Keratinocyte (primary cell): ENCODE measurements at places on chromosomes 13 and 19.

- no peak for DNase-seq
Measured at GRCh38 chr19:53644061-53644816, 12.4 kb downstream of the DPRX start.

GRCh38 chr13:45240143-45240542 is 39.3 kb upstream of the KCTD4 start:
- DNase-seq, result no peak

GRCh38 chr19:9967326-9967725 is 31.0 kb upstream of the OLFM2 start:
- no peak for DNase-seq

DNA sequence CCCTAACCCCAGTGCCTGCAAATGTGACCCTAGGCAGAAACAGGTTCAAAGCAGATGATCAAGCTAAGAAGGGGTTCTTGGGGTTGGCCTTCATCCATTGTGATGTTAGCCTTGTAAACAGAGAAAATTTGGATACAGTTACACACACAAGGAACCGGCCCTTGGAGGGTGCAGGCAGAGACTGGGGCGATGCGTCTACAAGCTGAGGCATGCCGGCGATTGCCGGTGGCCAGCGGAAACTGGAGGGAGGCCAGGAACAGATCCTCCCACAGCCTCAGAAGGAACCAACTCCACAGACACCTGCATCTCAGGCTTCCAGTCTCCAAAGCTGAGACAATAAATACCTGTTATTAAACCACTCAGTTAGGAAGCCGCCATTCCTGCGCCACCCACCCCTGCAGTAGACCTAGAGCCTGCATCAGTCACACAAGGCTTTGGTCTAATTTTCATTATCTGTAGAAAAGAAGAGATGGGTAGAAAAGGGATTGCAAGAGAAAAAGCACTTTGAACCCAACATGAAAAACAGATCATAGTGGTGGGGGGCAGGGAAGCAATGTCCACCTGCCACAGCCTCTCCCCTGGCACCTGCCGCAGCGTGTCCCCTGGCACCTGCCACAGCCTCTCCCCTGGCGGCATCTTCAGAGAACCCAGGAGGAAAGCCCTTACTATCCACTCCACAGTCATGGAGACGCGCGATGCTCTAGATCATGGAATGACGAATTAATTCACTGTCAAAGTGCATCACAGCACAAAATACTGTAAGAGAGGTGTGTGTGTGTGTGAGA is 119.7 kb upstream of the SOX1 start:
- no peak for DNase-seq

DNA sequence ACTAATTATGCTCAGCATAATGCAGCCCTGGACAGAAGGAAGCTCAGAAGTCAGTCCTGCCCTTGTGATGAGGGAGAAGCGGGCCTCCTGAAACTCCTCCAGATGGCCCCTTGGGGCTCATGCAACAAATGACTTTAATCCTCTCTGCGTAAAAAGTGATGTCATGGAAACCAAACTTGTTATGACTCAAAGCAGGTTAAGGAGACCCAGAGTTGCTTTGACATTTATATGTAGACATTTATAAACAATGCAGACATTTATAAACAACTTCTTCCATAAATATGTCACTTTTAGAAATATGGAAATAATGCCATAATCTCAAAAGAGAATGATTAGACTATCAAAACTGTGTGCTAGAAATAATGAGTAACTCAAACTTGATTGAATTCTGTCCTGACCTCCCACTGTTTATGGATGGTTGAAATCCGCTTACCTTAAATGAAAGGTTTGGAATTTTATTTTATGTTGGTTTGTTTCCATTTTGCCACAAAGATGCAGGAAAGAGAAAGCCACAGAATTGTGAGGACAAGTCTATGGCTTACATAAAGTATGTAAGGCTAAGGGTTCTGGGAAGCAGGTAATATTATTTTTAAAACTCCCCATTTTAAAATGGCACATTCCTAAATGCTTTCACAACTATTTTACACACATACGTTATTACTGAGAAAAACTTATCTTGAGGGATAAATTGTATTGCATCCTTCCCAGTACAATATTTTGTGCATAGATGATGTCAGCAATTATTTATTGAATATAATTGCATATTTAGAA is 73.7 kb downstream of the CYSLTR2 start:
- no peak for DNase-seq

DNA sequence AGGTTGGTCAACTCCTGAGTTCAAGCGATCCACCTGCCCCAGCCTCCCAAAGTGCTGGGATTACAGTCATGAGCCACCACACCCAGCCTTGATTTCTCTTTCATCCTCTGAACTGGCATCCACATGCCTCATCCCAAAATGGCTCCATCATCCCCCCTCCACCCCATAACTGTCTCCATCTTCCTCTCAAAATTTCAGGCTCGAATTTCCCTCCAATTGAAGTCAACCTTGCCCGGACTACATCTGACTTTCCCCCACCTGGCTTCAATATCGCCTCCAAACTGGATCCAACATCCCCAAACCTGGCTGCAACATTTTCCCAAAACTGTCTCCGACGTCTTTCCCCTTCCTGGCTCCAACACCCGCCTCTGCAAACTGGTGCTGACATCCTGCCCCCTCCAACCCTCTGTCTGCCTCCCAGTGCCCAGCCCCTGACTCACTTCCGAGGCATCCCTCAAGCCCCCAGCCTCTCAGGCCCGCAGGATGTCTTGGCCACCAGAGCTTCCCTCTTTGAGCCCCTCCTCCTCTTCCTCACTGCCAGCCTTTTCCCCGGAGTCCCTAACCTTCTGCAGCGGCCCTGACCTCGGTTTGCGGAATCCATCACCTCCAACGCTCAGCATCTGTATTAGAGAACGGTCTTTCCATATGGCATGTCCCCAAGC is 943 bp downstream of the EXOC3L2 start:
- DNase-seq, result no peak

GRCh38 chr13:51626749-51627148 is 42.5 kb downstream of the WDFY2 start:
- no peak for DNase-seq

DNA sequence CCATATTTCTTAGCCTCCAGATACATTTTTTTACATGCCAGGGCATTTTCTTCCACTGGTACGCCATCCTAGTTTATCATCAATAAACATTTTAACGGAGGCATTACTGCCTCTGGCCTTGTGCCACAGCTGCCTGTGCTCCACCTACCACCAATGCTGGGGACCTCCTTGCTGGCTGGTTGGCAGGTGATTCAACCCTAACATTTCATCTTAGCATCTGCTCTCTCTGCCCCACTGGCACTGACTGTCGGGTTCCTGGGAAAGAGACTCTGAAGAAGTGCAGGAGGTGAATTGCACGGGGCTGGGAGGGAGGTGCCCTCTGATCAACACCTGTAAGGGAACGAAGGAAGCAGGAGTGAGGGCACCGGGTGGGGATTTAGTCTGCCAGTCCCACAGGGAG is 51.4 kb upstream of the KCTD15 start:
- DNase-seq, result no peak
